Stomach (tissue), 19 donors: ENCODE measurements at places on chromosomes 1 and 21. TPM values are rescaled to one million over a fixed set of nuclear protein-coding genes. Genes with fewer than 3 reads are reported as not detected.

- H3K27ac ChIP-seq = peak overlapping the region; percentile 72
- H3K36me3 ChIP-seq = no peaks in the 10 kb centered on the region
- H3K4me3 ChIP-seq = no peak overlapping the region
- H3K27me3 ChIP-seq = no peaks in the 10 kb centered on the region
- peaks cover 53% of the 10 kb centered on the region for H3K4me1 ChIP-seq
- DNase-seq = no peak
These were observed 50.8 kb downstream of the ACBD3 start for GRCh38 chr1:226135709-226136108.

DNA sequence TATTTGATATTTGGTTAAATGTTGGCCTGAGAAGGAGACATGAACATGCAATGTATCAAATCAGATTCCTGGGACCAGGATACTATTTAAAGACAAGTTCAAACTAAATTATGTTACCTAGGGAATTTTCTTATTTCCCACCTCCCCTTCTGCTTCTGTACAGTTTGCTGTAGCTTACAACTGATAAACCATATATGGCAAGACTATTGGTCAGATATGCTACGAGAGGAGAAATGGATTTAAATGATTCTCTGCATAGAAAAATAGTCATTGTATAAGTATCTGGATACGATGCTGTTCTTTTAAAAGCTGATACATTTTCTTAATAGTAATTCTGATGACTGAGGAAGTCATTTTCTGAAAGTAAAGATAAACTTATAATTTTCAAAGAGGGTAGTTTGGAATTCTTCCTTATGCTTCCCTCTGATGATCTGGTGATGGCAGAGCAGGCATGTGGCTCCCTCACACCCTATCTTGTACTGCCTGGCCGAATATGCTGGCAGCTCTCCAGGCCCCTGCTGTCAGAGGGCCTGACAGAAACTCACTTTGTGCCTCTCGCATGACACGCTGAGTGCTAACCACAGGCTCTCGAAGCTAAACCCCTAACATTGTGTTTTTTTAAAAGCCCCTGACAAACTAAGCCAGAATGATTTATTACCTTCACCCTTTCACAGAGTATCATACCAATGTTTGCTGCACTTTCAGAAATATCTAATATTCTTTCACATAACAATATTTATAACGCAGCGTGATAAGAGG is 19.4 kb downstream of the RRP15 start:
- no peak overlapping the region for H3K27ac ChIP-seq
- H3K27me3 ChIP-seq = no peaks in the 10 kb centered on the region
- peaks cover 13% of the 10 kb centered on the region for H3K4me1 ChIP-seq
- H3K4me3 ChIP-seq = no peak overlapping the region
- DNase-seq = peak; percentile 52
- H3K36me3 ChIP-seq = peaks cover 42% of the 10 kb centered on the region

GRCh38 chr1:15051882-15052528 is 101.5 kb upstream of the TMEM51 start:
- no peak overlapping the region for H3K27ac ChIP-seq
- no peak overlapping the region for H3K4me3 ChIP-seq
- DNase-seq = no peak
- H3K36me3 ChIP-seq = peaks cover 12% of the 10 kb centered on the region

GRCh38 chr1:185864331-185864730 is 130.1 kb downstream of the HMCN1 start:
- no peaks in the 10 kb centered on the region for H3K4me1 ChIP-seq
- H3K4me3 ChIP-seq = no peak overlapping the region
- H3K27me3 ChIP-seq = no peaks in the 10 kb centered on the region
- no peaks in the 10 kb centered on the region for H3K36me3 ChIP-seq

GRCh38 chr1:218454700-218455282 is 109.7 kb downstream of the TGFB2 start:
- DNase-seq = no peak
- peaks cover 7% of the 10 kb centered on the region for H3K4me1 ChIP-seq
- no peaks in the 10 kb centered on the region for H3K36me3 ChIP-seq
- H3K27me3 ChIP-seq = no peaks in the 10 kb centered on the region
- H3K4me3 ChIP-seq = no peak overlapping the region

- peak overlapping the region; percentile 92 for H3K27ac ChIP-seq
- H3K27me3 ChIP-seq = no peaks in the 10 kb centered on the region
- peak; percentile 56 for DNase-seq
- H3K36me3 ChIP-seq = peaks cover 15% of the 10 kb centered on the region
These were observed 1.1 kb upstream of the ADAMTS1 start for GRCh38 chr21:26846036-26846931.

DNA sequence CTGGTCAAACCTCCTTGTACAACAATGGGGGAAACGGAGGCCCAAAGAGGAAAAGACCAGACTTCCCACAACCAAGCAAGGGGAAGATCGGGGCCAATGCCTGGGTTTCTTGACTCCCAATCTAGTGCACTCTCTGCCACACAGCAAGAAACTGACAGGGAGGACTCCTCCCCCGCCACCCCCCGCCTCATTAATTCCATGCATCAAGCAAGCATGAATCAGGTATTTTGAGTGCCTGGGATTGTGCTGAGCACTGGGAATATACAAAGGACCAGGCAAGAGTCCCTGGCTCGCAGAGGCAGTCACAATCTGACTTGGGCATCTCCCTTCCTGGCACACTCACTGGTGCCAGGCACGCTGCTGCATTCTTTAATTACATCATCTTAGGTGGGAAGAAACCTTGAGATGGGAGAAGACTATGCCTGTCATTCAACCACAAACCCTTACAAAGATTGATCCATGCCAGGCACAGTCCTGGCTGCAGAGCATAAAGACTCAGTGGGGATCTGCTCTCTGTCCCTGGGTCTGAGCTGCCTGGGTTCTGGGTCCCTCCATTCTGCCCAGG is 4.4 kb upstream of the KCNC4 start:
- no peaks in the 10 kb centered on the region for H3K36me3 ChIP-seq
- H3K4me3 ChIP-seq = no peak overlapping the region
- no peaks in the 10 kb centered on the region for H3K27me3 ChIP-seq
- no peak overlapping the region for H3K27ac ChIP-seq
- DNase-seq = no peak

GRCh38 chr21:29315131-29315749 is 16.5 kb downstream of the BACH1 start:
- no peaks in the 10 kb centered on the region for H3K36me3 ChIP-seq
- no peak overlapping the region for H3K27ac ChIP-seq
- no peaks in the 10 kb centered on the region for H3K27me3 ChIP-seq
- no peak for DNase-seq
- H3K4me3 ChIP-seq = no peak overlapping the region

DNA sequence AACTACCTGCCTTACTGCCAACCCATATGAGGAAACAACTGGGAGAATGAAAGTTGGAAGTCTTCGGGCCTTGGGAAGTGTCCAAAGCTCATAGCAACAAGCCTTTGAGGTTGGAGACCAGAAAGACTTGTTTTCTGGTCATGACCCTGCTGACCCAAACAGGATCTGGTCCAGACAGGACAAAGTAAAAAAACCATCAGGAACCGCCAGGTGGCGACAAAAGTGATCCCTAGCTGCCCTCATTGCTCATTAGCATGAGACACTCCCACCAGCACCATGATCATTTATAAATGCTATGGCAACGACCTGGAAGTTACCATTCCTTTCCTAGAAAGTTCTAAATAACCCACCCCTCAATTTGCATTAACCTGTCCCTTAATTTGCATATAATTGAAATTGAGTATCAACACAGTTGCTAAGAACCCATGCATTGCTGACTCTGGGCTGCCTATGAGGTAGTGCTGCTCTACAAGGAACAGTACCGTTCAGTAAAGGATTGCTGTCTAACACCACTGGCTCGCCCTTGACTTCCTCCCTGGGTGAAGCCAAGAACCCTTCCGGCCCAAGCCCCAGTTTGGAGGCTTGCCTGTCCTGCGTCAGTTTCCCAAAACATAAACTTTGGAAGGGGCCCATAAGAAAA is 89.0 kb downstream of the URB2 start:
- H3K4me1 ChIP-seq = no peaks in the 10 kb centered on the region
- H3K4me3 ChIP-seq = no peak overlapping the region
- H3K27ac ChIP-seq = no peak overlapping the region
- DNase-seq = no peak
- no peaks in the 10 kb centered on the region for H3K27me3 ChIP-seq
- H3K36me3 ChIP-seq = no peaks in the 10 kb centered on the region

GRCh38 chr1:43531906-43532584 is 1.4 kb downstream of the PTPRF start:
- H3K36me3 ChIP-seq = no peaks in the 10 kb centered on the region
- H3K4me3 ChIP-seq = peak overlapping the region; percentile 68
- DNase-seq = peak; percentile 58
- peaks cover 35% of the 10 kb centered on the region for H3K4me1 ChIP-seq
- peak overlapping the region; percentile 84 for H3K27ac ChIP-seq

DNA sequence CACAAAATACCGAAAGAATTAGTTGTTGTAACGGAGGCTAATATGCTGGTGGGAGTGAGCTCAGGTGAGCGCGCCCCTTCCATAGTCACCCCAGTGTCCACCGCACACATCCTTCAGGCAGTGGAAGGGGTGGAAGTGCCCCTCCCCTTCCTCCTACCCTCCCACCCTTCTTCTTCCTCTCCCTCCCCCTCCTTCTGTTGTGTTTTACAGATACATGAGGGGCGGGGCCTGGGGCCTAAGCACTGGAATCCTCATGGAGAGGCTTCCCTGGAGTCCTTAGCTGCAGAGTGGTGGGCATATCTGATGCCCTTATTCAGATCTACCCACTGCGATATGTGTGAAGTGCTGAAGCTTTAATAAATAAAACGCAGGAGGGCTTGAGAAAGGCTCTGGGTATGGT is 10.3 kb upstream of the ADARB1 start:
- H3K36me3 ChIP-seq = no peaks in the 10 kb centered on the region
- no peaks in the 10 kb centered on the region for H3K4me1 ChIP-seq
- H3K27me3 ChIP-seq = no peaks in the 10 kb centered on the region
- H3K27ac ChIP-seq = no peak overlapping the region

DNA sequence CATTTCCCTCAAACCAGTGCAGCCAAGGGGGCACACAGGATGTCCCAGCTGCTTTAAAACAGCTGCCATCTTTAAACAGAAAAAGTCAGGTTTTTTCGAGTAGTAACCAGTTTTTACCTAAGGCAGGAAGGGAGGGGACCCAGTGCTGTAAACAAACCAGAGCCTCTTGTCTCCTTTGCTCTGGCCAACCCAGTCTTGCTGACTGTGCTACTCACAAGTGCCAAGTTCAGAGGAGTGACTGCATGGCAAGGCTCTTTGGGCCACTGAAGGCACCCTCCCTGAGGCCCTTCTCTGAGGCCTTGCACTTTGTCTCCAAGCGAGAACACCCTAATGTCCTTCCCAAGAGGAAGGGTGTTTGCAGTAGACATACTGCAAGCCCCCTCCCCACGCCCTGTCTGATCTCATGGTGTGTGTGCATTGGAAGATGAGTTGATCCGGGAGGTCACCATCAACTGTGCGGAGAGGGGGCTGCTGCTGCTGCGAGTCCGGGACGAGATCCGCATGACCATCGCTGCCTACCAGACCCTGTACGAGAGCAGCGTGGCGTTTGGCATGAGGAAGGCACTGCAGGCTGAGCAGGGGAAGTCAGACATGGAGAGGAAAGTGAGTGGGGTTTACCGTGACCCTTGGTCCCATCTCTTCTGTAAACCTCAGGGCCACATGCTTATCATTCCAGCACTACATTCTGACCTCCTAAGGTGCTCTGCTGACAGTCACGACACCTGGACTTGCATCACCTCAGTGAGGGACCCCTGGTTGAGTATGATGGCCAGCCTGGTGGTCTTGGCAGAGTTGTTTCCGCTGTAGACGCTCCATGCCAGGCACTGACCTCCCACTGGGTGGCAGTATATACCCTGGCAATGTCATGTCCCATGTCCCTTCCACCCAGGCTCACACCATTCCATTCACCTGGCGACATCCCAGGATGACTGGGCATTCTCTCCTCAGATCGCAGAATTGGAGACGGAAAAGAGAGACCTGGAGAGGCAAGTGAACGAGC is 4.7 kb downstream of the DNALI1 start:
- peaks cover 69% of the 10 kb centered on the region for H3K36me3 ChIP-seq
- no peak overlapping the region for H3K27ac ChIP-seq
- H3K27me3 ChIP-seq = no peaks in the 10 kb centered on the region
- no peak for DNase-seq
- H3K4me3 ChIP-seq = no peak overlapping the region

DNA sequence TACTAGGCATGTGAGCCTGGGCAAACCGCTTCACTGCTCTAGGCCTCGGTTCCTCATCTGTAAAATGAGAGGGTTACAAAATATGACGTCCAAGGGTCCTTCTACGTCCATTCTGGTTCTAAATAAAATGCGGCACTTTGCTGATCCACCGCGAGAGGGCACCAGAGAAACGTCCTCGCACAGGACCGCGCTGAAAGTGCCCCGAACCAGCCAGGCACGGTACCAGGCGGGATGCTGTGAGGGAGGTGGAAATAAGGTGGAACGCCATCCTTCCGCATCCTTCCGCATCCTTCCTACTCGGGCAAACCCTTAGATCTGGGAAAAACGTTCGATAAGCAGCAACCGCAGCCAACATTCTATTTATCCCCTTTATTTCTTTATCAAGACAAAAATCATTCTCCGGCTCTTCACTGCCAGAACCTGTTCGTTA is 60.3 kb upstream of the KRTAP19-8 start:
- H3K27me3 ChIP-seq = no peaks in the 10 kb centered on the region
- H3K27ac ChIP-seq = no peak overlapping the region
- peaks cover 6% of the 10 kb centered on the region for H3K4me1 ChIP-seq

DNA sequence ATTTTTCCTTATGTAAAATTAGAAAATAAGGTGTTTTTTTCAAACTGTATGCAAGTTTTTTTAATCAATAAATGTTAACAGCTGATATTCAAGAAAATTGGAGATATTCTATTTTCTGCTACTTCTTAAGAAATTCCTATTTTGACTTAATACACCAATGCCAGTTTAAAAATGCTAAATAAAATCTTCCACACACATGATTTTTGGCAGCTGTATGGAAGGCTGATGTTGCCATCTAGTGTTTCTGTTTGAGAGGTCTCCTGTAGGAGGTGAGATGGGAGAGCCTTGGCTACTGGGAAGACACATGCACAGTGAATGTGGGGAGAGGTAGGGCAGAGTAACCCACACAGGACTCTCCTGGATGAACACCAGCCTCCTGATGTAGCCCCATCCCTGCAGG is 29.2 kb upstream of the OR2B11 start:
- no peaks in the 10 kb centered on the region for H3K27me3 ChIP-seq
- no peaks in the 10 kb centered on the region for H3K4me1 ChIP-seq
- no peaks in the 10 kb centered on the region for H3K36me3 ChIP-seq
- H3K27ac ChIP-seq = no peak overlapping the region

GRCh38 chr1:55311057-55311641 is 96.0 kb upstream of the USP24 start:
- DNase-seq = peak; percentile 62
- H3K4me1 ChIP-seq = no peaks in the 10 kb centered on the region
- peak overlapping the region; percentile 20 for H3K27ac ChIP-seq
- no peaks in the 10 kb centered on the region for H3K27me3 ChIP-seq
- no peaks in the 10 kb centered on the region for H3K36me3 ChIP-seq
- H3K4me3 ChIP-seq = no peak overlapping the region

IFI44L gene
- total RNA-seq = 9.7 TPM

SELE gene
- total RNA-seq = 0.87 TPM

PRRX1 gene
- 8.3 TPM for total RNA-seq

RUNX3 gene
- 1.1 TPM for total RNA-seq

CCDC181 gene
- total RNA-seq = not detected

DUSP23 gene
- total RNA-seq = 3.6 TPM

OR2T1 gene
- not detected for total RNA-seq

FCRL6 gene
- not detected for total RNA-seq

MIXL1 gene
- not detected for total RNA-seq
